NCI-H1436 treated with DMSO at 0.1 percent for 48 hours (cell line): ENCODE measurements at places on chromosomes 5 and 9.

DNA sequence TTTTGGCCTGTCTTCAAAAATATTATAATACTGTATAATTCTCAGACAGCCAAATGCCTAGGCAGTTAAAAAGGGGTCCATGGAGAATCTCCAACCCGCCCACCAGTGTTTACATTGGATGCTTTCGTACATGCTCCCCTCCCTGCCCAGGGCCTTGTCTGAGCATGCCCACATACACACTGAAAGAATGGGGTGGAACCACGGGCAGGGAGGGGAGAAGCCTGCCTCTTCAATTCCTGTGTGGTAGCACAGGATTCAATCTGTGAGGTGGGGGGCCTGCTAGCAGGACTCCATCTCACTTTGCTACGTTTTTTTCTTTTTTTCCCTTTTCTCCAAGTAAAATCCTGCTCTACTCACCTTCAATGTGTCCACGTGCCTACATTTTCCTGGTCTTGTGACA lies 314.7 kb upstream of the GRAMD2B start:
- no peak for DNase-seq

DNA sequence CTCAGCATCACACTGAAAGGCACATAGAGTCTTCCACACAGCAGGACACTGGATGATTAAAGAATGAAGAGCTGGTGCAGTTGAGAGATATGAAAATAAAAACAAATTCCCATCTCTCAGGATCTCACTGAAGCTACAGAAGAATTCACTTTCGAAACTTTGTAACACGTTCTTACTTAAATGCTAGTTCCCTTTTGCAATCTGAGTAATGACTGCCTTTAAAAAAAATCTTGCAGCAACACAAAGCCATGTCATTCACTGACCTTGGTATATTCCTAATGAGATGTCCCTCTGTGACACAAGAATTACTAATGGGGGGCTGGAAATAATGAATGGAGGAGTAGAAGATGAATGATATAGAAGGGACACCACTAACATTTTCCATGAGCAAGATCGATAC lies 201.8 kb downstream of the GLIS3 start:
- DNase-seq = no peak

DNA sequence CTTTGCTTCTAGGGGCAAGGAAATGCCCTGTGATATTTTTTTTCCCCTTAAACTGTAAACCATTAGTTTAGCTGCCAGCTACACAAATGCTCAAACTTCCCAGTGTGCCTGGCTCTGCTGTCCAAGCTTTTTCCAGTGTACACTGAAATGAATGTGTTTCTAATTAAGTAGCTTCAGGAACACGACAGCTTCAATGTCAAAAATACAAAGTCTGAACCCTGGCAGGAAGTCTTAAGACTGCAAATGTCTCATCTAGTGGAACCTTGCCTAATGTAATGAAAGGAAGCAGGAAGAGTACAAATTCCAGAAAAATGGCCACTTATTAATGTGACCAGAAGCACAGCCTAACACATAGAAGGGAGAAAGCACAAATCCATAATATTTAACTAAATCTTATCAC lies 255.2 kb downstream of the CRB2 start:
- DNase-seq = no peak

DNA sequence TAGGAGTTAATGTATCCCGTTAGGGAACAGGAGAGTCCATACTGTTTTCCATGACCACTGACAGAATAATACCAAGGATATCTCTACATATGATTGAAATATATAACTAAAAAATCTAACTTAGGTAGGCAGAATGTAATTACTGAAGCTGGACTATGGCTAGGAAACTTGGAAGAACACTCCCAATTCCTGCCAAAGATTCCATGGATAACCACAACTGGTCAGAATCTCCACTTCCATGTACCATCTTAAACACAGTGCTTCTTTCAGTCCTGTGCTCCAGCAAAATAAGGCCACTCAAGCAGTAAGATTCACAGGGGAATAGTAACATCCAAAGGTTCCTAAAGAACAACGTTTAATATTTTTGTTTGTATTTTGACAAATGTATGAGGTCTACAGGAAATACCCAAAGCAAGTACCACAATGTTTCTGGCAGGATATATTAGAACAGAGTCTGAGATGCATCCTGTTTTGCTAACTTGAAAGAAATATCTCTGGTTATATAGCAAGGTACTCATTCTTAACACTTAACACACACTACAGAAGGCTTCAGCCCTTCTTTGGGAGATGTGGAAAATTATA lies 295.0 kb downstream of the ADAMTS6 start:
- DNase-seq = no peak

DNA sequence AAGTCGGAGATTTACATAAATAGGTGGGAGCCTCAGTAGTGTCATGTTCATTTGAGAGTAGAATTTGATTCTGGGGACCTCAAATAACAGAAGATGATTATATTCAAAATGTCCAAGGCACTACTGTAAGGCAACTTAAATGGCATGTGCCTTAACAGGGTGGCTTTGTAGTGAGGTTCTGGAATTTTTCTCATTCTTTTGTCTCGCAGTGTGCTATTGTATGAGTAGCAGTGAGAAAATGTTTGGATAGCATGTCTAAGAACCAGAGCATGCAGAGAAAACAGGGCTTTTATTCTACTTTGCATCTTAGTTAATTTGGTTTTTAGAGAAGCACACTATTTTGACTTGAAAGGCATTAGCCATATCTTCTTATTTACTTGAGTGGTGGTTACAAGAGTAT lies 25.0 kb downstream of the MAST4 start:
- no peak for DNase-seq

DNA sequence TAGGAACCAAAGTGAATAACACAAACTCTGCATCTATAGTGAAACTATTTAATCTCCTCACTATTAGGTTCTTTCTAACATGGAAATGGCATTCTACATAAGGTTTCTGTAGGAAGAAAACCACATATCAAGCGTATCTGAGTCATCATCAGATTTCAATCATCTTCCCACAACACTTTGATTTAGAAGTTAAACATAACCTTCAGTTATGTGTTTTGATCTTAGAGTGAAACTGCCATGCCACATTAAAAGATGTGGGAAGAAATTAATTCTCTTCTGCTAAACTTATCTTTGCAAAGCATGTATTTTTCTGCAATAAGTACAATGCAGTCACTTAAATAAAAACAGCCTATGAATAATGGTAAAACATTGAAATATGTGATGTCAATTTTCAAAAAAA lies 55.0 kb downstream of the MEF2C start:
- no peak for DNase-seq

DNA sequence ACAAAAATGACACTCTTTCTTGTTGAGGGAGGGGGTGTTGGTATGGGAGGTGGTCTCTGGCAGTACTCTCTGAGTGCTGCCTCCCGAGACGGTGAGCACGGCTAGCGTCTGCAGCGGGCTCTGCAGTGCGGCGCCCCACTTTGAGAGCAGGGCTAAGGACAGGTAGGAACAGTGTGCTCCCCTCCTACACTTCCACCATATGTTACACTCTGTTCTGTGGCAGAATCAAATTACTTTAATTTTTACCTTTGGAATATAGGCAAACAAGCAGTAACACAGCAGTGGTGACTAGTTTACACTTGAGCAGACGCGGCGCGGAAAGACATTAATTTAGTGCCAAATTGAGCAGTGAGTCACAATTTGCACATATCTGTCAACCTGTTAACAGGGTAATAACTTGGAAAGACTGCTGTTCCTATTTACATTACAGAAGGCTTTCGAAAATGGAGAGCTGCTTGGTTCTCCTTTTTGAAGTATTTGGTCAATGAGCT lies 136.3 kb downstream of the MED27 start:
- peak; percentile 35 for DNase-seq

- DNase-seq = no peak
Observed at GRCh38 chr9:129407905-129408452, 212.9 kb downstream of the C9orf50 start.

GRCh38 chr9:38178237-38178636 lies 109.2 kb upstream of the SHB start:
- no peak for DNase-seq

- no peak for DNase-seq
Observed at GRCh38 chr5:133930061-133930812, 38.2 kb downstream of the C5orf15 start.

DNA sequence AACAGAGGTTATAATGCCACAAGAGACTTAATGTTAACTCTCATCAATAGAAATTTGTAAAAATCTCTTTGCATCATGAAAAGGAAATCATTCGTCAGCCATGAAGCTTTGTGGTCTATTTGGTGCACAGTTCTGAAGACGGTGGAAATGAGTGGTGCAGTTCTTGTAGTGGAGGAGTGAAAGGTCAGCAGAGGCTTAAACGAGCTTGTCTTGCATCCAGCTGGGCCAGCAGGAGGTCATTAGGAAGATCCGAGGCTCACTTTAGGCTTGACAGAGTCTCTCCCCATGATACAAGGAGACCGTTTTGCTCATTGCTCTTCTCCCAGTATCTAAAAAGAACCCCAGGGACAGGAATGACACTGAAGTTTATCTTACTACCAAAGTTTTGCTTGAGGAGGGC lies 440.8 kb downstream of the BNC2 start:
- DNase-seq = no peak

DNA sequence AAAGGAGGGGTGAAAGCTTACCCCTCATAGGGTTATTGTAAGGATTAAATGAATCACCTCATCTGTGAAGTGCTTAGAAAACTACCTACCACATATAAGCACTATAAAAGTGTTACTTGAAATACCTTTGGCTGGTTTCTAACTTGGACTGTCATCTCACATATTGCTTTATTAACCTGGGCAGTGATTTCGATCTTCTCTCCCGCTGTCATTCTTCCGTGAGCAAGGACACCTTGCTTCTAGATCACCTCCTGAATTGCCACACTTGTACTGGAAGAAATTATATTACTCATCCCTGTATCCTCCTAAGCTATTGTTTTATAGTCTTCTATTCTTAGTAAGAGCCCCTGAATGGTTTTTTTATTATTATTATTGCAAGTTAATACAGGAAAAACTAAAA lies 34.0 kb upstream of the GRAMD2B start:
- no peak for DNase-seq

DNA sequence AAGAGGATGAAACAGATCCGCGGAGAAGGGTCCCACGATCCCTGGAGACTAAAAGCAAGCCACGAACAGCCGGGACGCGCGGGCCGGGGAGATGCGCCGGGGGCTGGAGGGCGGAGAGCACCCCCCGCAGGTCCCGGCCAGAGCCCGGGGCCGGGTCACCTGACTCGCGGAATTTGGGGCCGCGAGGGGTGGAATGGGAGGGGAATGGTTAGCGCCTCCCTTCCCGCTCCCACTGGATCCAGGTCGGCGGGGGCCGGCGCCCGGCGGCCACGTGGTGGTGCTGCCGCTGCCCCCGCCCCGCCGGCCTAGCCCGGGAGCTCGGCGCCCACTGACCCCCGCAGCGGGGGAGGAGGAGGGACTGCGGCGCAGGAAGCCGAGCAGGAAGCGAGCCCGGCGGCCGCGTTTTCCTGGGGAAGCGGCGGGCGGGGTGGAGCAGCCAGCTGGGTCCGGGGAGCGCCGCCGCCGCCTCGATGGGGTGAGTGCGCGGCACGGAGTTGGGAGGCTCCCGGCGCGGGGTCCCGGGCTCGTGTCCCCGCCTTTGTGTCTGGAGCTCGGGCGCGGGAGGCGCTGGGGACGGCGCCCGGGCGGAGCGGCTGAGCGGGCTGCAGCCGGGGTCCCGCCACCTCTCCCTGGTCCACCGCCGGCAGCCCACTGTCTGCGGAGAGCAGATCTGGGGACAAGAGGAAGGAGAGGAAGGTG lies at the start of gene RAI14:
TSS of gene RAI14 (plus strand) at position 328 of the 699 bp plus-strand sequence. CDS start 30,592 bp downstream, outside the sequence.
- no peak for DNase-seq

DNA sequence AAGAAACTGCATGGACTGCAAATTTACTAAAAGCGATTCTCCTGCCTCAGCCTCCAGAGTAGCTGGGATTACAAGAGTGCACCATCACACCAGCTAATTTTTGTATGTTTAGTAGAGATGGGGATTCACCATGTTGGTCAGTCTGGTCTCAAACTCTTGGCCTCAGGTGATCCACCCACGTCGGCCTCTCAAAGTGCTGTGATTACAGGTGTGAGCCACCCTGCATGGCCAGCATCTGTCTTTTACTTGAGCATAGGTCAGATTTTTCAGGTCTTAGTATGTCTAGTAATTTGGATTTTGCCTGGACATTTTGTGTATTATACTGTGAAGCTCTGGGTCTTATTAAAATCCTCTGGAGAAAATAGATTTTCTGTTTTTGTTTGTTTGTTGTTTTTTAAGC lies 277.8 kb upstream of the VLDLR start:
- DNase-seq = no peak

GRCh38 chr5:68279984-68280383 lies 64.4 kb downstream of the PIK3R1 start:
- DNase-seq = no peak

GRCh38 chr5:97427235-97427634 lies 244.2 kb upstream of the RIOK2 start:
- no peak for DNase-seq

GRCh38 chr9:90147426-90147825 lies 495.2 kb downstream of the DIRAS2 start:
- no peak for DNase-seq

- no peak for DNase-seq
Observed at GRCh38 chr5:159106193-159106568, 6.5 kb upstream of the EBF1 start.

GRCh38 chr5:168947212-168947868 lies 353.6 kb downstream of the SLIT3 start:
- DNase-seq = no peak

GRCh38 chr5:131515348-131515747 lies 119.7 kb downstream of the RAPGEF6 start:
- DNase-seq = no peak

GRCh38 chr9:93132946-93133680 lies 938 bp downstream of the NINJ1 start:
- no peak for DNase-seq

- no peak for DNase-seq
Observed at GRCh38 chr5:102295534-102296177, 428 bp downstream of the SLCO4C1 start.

DNA sequence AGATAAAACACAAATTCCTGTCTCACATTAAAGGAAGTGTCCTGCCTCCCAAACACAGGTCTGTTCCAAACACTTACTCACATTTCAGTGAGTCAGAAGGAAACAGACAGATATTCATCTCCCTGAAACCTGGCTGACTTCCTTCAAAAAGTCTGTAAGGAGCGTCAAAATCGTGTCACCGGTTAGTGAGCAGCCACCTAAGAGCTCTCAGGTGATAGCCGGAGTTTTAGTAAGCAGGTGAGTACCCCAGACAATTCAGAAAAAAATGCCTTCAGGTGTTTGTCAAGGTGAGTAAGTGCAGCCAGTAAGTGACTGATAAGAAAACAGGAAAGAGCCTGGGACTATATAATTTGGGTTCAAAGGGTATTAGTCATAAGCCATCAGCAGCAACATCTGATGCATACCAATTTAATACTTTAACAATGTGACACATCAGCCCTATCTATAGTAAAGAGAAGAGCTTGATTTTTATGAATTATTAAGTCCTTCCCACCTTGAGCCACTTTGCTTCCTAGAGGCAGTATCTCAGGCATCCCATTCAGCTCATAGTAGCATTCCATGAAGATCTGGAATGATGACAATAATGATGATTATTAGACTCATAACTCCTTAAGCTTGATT lies 1.3 kb upstream of the ITGA2 start:
- DNase-seq = no peak

GRCh38 chr5:140013536-140013935 lies 29.6 kb downstream of the NRG2 start:
- no peak for DNase-seq

- no peak for DNase-seq
Observed at GRCh38 chr5:60161340-60161934, 267.9 kb upstream of the PDE4D start.
